ENCODE measurements at places on chromosomes 4 and X.

DNA sequence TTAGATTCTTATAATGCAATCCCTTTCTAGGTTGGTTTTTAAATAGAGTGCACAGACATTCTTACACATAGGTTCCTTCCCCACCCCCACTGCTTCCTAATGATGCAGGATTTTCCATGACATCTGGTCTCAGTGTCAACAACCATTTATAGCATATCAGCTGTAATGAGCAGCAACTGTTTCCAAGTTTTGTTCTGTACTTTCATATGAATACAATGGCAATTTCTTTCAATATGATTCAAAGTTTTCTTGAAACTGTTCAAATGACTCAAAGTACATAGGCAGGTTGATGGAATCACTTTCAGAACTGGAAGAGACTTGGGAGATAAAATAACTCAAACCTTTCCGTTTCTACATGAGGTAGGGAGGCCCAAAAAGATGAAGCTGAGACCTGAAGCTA lies 220.7 kb downstream of the CAMK2D start:
- DNase-seq, result no peak

DNA sequence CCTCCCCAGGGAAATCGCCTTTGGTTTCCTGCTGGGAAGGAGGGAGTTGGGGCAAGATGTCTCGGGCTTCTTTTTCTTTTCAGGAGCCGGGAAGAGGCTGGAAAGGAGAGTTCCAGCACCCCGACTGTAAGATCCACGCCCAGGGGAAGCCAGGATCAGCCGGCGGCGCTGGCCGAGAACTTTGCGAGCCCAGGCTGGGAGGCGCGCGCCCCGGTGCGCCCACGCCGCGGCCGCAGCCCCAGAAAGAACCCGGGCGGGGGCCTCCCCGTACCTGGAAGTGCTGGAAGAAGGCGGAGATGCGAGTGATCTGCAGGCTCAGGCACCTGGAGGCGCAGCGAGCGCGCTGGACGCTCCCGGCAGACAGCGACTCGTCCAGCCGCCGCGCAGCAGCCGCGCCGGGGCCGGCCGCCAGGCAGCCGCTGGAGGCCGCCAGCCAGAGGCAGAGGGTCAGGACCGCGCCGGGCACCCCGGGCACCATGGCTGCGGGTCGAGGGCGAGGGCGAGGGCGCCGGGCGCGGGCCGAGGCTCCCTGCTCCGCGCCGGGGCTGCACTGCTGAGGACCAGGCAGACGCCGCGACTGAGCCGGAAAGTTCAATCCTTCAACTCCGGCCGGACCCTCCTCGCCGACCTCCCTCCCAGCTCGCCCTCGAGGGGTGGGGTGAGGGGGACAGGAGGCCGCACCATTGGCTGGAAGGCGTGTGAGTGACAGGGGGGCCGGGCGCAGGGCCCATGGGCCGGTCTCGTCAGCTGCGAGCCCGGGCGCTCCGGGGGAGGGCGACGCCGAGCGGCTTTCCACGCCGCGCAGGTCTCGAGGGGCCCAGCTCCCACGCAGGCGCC lies at the start of gene ANOS1:
Gene ANOS1 (minus strand): TSS at position 579 of the 837 bp plus-strand sequence. CDS start 101 bp downstream, at position 478.
- DNase-seq, result no peak

DNA sequence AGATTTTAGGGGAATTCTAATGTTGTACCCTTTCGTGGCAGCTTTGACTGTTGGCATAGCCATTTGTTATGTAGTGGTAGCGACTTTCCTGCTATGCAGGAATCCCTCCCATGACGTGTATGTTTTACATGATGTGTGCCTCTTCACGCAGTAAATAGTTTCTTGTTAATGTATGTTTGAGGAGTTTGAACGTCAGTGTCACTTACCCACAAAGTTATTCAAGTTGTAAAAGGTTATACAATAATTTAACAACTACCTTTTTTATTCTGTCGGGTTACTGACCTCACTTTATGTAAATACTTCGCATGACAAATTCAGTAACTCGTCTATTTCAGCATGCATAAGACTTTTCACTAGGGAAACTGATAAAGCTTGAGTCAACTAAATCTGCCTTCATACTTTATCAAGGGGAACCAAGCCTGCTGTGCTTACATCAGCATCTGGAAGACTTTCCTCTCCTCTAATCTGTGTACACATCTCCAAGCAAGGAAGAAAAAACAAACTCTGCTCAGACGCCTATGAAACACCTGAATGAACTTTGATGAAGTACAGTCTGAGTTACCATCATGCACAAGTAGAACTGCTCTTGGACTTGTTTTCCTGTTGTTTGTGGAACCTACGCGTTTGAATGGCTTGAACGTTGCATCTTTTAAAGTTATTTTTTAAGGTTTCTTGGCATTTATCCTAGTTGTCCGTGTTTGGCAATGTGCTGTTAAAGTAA lies 61.2 kb downstream of the SLC9A6 start:
- DNase-seq, result no peak

DNA sequence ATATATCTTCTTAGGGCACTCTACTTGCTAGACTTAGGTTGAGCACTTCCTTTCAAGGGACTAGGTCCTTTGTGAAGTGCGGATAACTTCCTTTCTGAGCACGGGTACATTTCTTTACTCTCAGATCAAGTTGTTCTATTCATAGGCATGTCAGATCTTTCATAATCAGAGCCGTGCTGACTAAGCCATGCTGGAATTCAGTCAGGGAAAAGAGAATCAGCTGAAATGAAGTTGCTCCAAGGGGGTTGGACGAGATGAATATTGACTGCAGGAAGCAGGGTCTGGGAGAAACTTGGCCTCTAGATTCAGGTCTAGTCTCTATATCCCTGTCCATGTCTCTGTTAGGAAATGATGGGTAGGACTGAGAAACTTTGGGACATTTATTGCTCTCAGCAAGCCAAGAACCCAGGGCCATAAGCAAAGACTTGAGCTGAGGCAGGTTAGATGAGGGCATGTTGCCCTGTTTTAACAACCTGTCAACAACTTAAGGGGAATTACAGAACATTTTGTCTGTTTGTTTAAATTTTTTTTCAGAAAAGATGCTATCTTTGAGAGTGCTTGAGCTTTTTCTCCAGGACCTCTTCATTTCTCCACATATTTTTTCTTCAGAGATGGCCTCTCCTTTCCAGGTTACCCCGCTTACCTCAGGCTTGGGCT lies 28.3 kb downstream of the AREG start:
- DNase-seq, result no peak

GRCh38 chr4:145125396-145125795 lies 27.3 kb downstream of the ABCE1 start:
- no peak for DNase-seq
